ENCODE measurements at places on chromosomes 5 and 9.

- DNase-seq, result peak; percentile 64
Observed at GRCh38 chr9:92140074-92140753, 25.0 kb upstream of the SPTLC1 start.

DNA sequence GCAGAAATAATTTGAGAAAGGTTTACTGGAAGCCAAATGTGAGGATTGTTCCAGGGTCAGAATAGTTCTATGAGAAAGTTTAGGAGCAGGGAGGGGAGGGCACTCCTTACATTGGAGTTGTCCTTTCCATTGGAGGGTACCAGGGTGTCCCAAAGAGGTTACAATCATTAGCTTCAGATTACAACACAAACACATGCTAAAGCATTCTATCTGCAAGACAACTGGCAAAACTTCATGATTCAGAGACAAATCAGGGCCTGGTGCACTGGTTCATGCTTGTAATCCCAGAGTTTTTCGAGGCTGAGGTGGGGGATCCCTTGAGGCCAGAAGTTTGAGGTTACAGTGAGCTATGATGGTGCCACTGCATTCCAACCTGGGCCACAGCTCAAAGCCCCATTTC lies 51.8 kb downstream of the NSUN2 start:
- DNase-seq, result no peak

GRCh38 chr5:107085572-107085971 lies 585.2 kb downstream of the EFNA5 start:
- no peak for DNase-seq

DNA sequence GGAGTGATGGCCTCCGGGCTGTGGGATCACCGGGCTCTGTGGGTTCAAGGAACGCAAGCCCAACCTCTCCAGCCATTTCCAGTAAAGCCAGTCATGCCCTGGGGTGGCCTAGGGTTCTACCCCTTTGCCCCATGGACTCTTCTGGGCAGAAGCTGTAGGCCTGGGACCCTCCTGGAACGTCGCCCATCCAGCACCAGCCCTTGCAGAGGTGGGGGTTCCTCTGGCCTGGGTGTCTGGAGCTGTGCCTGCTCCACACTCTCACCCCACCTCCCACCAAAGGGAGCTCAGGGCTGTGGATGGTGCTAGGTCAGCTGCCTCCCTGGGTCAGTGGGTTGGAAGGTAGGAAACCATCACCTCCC lies 1.4 kb upstream of the SLC12A7 start:
- DNase-seq, result no peak

- DNase-seq, result no peak
Observed at GRCh38 chr5:143182901-143183820, 220.3 kb downstream of the NR3C1 start.

GRCh38 chr5:68522863-68523262 lies 307.3 kb downstream of the PIK3R1 start:
- DNase-seq, result no peak

DNA sequence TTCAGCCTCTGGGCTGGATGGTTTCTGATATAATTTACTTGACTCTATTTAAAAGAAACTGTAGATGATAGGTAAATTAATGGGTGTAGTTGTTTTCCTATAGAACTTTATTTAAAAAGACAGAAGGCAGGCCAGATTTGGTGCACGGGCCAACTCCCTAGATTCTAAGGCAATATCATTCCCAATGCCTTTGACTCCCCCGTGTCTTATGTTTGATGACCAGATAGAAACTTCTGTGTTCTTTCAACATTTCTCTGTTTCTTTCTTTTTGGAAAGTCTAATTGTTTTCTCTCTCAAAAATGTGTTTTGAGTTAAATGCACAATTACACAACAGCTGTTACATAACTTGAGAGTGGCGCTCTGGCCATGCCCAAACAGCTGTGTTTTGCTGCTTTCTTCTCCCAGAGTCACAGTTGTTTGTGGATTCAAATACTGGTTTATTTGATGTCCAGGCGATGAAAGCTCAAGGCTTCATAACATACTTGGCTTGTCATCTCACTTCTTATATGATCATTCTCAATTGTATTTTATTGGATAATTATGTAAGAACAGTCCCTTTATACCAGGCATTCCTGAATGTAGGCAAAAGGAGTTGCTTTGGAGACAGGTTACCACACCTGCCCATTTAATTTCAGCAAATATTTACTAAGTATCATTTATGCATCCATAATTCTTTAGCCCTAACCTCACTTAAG lies 1.7 kb upstream of the ALDH1A1 start:
- peak; percentile 60 for DNase-seq

Data from hindlimb muscle (tissue), 1 donor.